ENCODE measurements at places on chromosomes 16 and 17.

- no peak for DNase-seq
Observed at GRCh38 chr16:56604966-56605365, 3.4 kb upstream of the MT2A start.

- no peak for DNase-seq
Observed at GRCh38 chr16:53121043-53121620, 66.3 kb downstream of the CHD9 start.

- DNase-seq: no peak
Observed at GRCh38 chr16:86718118-86718517, 139.8 kb downstream of the FOXL1 start.

DNA sequence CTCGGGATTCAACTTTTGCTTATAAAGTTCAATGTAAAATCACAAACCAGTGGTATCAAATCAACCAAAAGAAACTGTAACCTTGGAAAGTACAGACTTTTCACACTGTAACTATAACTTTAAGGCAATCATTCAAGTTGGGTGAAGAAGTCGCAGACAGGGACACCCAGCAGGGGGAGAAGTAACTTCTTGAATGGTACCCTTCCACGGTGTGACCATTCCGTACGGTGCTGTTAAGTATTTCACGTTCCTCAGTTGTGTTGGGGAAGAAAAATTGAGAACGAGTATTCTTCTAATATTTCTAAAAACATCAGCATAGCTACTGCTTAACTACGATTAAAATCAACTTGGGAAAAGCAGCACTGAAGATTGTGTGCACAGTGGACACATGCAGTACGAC, 55.8 kb downstream of the MYH10 start:
- DNase-seq: no peak

GRCh38 chr16:13811834-13812233, 108.1 kb upstream of the ERCC4 start:
- DNase-seq: no peak

DNA sequence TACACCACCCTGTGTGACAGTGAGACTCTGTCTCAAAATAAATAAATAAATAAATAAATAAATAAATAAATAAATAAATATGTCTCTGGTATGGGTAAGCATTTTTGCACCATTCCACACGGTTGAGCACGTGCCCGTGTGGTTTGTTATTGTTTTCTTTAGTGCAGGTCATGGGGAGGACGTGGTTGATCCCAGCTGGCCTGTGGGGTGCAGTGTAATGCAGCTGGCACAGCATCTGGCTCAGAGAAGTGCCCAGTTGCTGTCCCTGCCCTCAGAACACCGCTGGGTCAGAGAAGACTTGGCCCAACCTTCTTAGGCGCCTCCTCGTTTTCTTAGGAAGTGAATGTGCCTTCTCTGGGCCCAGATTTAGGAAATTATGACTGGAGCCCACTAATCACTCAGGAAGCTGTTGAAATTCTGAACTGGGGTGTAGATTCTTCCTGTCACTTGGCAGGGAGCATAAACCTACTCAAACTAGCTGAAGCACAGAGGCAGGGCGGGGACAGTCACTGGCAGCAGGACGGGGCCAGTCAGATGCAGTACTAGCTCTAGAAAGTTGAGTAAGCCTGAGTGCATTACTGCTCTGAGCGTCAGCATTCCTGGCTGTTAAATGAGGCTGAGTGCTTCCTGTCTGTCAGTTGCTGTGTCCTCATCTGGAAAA, 85.9 kb downstream of the SNX29 start:
- no peak for DNase-seq

- DNase-seq: no peak
Observed at GRCh38 chr17:2085648-2085949, 30.7 kb downstream of the HIC1 start.

DNA sequence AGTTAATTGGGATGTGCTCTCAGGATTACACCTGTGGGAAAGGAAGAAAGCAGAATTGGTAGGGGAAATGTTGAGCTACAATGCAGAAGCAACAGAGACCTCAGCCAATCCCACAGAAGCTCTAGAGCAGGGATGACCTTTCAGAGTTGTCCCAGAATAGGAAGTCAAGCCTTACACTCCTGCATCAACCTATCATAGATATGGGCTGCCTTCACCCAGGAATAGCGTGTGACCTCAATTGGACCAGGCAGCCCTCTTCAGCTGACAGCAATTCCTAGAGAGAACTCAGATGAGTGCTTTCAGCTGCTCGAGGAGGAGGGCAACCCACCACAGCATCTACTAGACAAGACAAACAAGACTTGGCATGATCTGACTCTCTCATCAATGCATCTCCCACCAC, 189.7 kb downstream of the TMEM132E start:
- DNase-seq: no peak

GRCh38 chr16:50467943-50468748, 80.0 kb upstream of the NKD1 start:
- DNase-seq: no peak

DNA sequence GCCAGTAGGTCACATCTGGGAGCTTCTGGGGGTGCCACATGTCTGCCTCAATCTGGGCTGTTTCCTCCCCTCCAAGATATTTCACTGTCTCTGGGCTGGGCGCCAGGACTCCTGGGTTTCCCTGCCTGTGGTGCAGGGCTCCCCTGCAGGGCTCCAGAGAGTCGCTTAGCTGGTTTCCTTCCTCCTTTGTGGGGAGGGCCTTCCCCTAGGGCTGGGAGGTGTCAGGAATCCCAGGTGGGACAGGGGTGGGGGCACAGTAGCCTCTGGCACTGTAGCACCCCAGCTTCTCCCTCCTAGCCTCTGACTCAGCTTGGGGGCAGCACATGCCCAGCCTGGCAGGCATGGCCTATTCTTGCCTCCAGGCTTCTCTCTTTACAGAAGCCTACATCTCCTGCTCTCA, 2.6 kb downstream of the RARA start:
- no peak for DNase-seq

Measured in NCI-H526 treated with DMSO at 0.1 percent for 48 hours (cell line).